Dermis microvascular lymphatic vessel endothelial cell (primary cell): ENCODE measurements at places on chromosomes 16 and 17. TPM values are rescaled to one million over a fixed set of nuclear protein-coding genes. Genes with fewer than 3 reads are reported as not detected.

Gene C16orf90
- total RNA-seq: not detected in 2 replicates

Gene TBC1D3
- total RNA-seq: not detected in 2 replicates

Gene SLC52A1
- total RNA-seq: 0.25 and 0.26 TPM in 2 replicates

Gene CLEC19A
- total RNA-seq: not detected in 2 replicates

Gene KRT9
- total RNA-seq: not detected in 2 replicates

Gene TBC1D3K
- not detected in 2 replicates for total RNA-seq

Gene PPY
- total RNA-seq: not detected in 2 replicates

Gene TEX19
- not detected in 2 replicates for total RNA-seq

Gene WNT3
- 0.76 and 0.90 TPM in 2 replicates for total RNA-seq

Gene PRR35
- total RNA-seq: not detected in 2 replicates

Gene TK1
- total RNA-seq: 79.3 and 147 TPM in 2 replicates

Gene CCL3
- total RNA-seq: not detected in 2 replicates

Gene PLLP
- total RNA-seq: 4.2 and 11.9 TPM in 2 replicates

Gene HSD11B2
- total RNA-seq: not detected in 2 replicates

Gene SLC38A7
- total RNA-seq: 20.9 and 44.5 TPM in 2 replicates

Gene SLC16A13
- total RNA-seq: 1.4 and 2.0 TPM in 2 replicates

Gene BCO1
- under 0.01 TPM in 1 of 2 replicates, not detected in the other for total RNA-seq

Gene SLC16A6
- total RNA-seq: 1.0 and 2.8 TPM in 2 replicates

Gene ACSM2A
- total RNA-seq: under 0.01 and 0.13 TPM in 2 replicates

Gene TBC1D3H
- not detected in 2 replicates for total RNA-seq

Gene NXPH3
- 0.90 and 3.2 TPM in 2 replicates for total RNA-seq

Gene TRIM47
- total RNA-seq: 58.4 and 74.0 TPM in 2 replicates
